ENCODE measurements at places on chromosomes 4 and X. TPM values are rescaled to one million over a fixed set of nuclear protein-coding genes. Genes with fewer than 3 reads are reported as not detected.
A peak's percentile ranks its signal among the peaks of the same experiment; 100 is the strongest.

Gene CXCL6
- total RNA-seq = 0.85 TPM

Gene MTCP1
- total RNA-seq = 12.6 TPM

DNA sequence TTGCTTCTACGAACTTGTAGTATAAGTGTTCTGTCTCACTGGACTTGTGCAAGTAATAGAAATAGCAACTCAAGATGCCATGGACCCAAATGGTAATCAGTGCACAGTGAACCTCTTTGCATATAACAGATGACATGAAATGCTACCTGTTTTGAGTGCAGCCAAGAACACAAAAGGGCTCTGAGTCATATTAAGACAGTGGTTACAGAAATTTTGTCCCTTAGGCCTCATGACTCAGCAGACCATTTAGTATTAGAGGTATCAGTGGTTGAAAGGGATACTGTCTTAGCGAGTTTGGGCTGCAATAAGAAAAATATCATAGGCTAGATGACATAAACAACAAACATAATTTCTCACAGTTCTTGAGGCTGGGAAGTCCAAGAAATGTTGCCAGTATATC, 502.9 kb upstream of the PCDH10 start:
- DNase-seq = no peak
- no peaks in the 10 kb centered on the region for H3K4me1 ChIP-seq
- no peak overlapping the region for H3K4me3 ChIP-seq
- no peak overlapping the region for H3K27ac ChIP-seq
- H3K36me3 ChIP-seq = no peaks in the 10 kb centered on the region
- H3K27me3 ChIP-seq = no peaks in the 10 kb centered on the region

Gene CITED1
- total RNA-seq = 0.52 TPM

DNA sequence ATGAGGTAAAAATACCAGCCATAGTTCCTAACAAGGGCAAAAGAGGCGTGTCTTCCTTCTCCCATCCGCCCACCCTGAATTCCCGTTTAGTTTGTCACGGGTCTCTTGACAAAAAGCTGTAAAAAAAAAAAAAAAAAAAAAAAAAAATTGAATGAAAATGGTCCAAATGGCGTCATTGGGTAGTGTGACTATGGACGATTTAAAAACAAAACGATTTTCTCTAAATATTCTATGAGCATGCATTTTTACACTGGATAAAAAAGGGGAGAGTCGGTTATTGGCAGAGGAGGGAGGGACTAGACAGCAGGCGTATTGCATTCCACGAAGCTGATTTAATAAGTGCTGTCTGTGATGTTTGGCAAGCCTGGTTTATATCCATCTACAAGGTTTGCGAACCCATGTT, at the start of gene FAM133A:
TSS of gene FAM133A (plus strand) at position 338 of the 403 bp plus-strand sequence. CDS start 35,214 bp downstream, outside the sequence.
- peak within 1 kb of the TSS; percentile 39 for H3K27ac ChIP-seq
- H3K27me3 ChIP-seq = no peaks in the 10 kb centered on the region
- DNase-seq = no peak
- no peaks in the 10 kb centered on the region for H3K4me1 ChIP-seq

Gene ZNF141
- total RNA-seq = 33.0 TPM

DNA sequence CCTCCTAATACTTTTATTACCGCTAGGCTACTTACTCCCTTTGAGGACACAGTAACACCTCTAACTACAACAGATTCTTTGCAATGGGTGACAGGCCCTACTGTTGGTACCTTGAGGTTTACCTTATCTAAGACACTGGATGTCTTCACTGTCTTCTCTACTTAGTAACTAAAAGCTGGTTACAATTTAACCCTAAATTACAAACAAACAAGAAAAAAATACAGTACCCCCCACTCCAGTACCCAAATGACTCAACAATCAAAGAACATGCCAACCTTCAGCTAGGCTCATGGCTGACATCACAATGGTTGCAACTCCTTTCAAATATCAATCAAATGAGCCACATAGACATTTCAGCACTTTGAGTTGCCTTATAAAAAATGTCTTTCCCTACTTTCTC, 198.0 kb downstream of the GUCY2F start:
- no peaks in the 10 kb centered on the region for H3K4me1 ChIP-seq
- DNase-seq = no peak
- no peaks in the 10 kb centered on the region for H3K36me3 ChIP-seq

DNA sequence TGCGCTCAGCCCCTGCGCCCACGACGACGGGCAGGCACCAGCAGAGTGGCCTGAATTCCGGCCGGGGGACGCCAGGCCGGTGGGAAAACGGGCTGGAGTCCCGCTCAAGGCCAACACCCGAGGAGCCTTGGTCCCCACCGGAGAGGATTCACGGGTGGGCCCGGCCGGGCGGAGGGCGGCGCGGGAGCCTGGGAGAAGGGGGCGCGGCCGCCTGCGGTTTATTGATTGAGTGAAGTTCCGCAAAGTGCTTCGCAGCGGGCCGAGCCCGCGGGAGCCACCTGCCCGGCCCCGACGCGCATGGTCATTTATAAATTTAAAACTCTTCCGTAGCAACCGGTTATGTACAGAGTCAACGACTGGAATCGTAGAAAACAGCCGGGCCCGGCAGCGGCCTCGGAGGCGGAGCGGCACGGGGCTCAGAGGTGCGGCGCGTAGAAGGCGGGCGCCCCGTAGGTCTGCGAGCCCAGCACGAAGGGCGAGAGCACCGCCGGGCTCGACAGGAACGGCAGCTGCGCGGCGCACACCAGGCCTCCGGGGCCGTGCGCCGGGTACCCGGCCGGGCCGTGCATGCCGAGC, 3.6 kb downstream of the NKX1-1 start:
- DNase-seq = no peak
- H3K27me3 ChIP-seq = peaks cover 65% of the 10 kb centered on the region
- H3K36me3 ChIP-seq = no peaks in the 10 kb centered on the region
- no peaks in the 10 kb centered on the region for H3K4me1 ChIP-seq
- no peak overlapping the region for H3K4me3 ChIP-seq
- H3K27ac ChIP-seq = no peak overlapping the region

DNA sequence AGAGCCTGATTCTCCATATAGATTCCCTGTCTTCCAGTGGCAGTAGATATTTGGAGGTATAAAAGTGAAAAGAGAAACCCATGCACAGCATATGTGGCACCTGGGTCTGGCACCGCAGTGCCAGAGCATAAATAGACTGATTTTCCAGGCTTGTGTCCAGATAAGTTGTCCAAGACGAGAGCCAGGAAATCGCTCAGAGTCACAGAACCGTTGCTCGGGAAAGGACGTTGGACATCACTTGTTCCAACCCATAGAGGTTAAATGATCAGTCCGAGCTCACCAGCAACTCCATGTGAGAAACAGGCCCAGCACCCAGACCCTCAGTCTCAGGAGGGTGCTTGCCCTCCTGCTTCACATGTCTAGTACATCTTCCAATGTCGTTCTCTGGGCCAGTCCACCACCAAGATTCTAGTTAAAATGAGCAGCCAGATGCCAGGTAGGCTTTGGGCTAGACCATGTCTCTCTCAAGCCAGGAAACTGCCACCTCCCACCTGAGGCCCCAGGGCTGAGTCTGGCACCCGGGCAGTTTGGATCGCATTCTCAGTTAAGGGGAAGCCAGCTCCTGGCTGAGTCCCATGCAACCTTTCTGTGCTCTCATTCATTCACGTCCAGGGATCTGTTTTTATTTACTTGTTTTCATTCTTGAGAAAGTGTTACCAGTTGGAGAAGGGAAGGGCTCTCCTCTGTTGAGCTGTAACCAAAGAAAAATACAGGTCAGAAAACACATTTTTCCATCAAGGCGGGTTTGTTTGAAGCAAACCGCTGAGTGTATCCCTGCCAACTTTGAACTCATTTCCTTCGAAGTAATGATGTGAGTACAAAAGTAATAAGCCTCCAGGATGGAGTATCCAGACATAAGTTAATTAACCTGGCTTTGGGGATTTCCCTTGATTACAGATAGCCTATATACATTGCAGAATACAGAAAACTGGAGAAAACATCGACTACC, 91.7 kb downstream of the PHOX2B start:
- no peaks in the 10 kb centered on the region for H3K36me3 ChIP-seq
- no peaks in the 10 kb centered on the region for H3K27me3 ChIP-seq
- no peaks in the 10 kb centered on the region for H3K4me1 ChIP-seq
- H3K27ac ChIP-seq = no peak overlapping the region

- no peak overlapping the region for H3K4me3 ChIP-seq
- DNase-seq = no peak
- H3K27ac ChIP-seq = no peak overlapping the region
Measured at GRCh38 chr4:122842984-122843531, 16.4 kb downstream of the FGF2 start.

DNA sequence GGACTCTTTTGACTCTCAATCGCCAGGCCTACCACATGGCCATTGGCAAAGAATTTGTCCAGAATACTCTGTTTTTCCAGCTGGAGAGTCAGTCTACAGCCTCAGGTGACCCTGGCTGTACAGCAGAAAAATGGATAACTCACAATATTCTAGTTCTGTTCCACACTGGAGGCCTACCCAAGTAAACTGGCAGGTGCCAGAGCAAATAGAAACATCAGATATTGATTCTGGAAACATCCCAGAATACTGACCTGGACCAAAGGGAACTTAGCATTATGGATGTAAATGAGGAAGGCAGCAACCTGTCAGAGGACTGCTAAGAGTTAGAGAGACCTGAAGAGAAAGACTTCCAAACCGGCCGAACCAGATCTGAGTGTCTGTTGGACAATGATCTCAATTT, 147.9 kb upstream of the SMAD1 start:
- no peak overlapping the region for H3K27ac ChIP-seq
- no peaks in the 10 kb centered on the region for H3K36me3 ChIP-seq
- H3K4me3 ChIP-seq = no peak overlapping the region
- H3K4me1 ChIP-seq = no peaks in the 10 kb centered on the region
- no peak for DNase-seq

DNA sequence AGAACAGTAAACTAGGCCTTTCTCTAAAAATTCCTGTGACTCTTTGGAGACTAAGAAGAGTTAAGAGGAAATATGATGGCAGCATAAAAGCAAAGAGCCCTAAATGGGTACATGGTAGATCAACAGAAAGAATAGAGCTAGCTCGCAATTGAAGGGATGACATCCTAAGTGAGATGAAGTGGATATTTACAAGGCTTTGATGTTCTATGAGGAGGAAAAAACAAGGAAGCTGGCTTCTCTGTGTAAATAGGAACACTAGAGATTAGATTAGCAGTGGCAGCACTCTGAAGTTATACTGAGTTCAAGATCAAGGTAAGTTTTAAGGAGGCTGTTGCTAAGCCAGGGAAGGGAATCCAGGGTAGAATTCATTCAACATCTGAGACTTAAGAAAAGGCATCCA, 73.1 kb upstream of the MBNL3 start:
- H3K36me3 ChIP-seq = no peaks in the 10 kb centered on the region
- no peak overlapping the region for H3K27ac ChIP-seq
- no peak overlapping the region for H3K4me3 ChIP-seq
- H3K4me1 ChIP-seq = no peaks in the 10 kb centered on the region
- DNase-seq = no peak
- no peaks in the 10 kb centered on the region for H3K27me3 ChIP-seq

GRCh38 chrX:22912616-22913015, 87.1 kb upstream of the DDX53 start:
- H3K36me3 ChIP-seq = no peaks in the 10 kb centered on the region
- DNase-seq = no peak
- H3K27ac ChIP-seq = no peak overlapping the region
- no peaks in the 10 kb centered on the region for H3K4me1 ChIP-seq
- no peak overlapping the region for H3K4me3 ChIP-seq

DNA sequence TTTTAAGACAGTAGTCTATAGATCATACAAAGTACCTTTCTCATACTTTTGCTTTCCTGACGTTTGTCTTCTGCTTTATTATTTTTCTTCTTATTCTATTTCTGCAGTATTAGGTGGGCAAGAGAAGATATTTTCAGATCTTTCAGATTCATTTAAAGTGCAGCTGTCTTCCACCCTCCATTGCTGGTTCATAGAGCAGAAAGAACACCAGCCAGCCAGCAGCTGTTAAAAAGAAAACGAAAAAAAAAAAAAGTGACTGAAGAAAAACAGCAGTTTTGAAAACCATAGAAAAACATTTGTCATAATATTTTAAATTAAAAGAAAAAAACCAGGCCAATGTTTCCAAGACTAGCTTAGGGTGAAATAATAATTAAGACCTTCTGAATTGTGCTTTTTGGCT, 42.9 kb downstream of the SMAD1 start:
- H3K27me3 ChIP-seq = no peaks in the 10 kb centered on the region

Gene CT45A2
- not detected for total RNA-seq

DNA sequence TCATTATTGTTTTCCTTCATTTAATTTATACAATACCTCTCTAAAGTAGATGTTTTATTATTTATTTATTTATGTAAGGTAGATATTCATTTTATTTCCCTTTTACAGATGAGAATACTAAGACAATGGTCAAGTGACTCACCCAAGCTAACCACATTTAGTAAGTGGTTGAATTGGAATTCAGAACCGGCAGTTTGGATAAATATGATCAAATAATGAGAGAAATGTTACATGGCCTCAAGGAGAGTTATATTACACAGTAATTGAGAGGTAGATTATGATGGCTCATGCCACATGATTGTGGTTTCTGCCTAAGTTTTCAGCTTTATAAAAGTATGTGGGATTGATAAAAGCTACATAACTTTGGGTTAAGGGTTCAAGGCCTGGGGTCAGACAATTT, 239.4 kb upstream of the BOD1L1 start:
- no peak overlapping the region for H3K27ac ChIP-seq
- no peaks in the 10 kb centered on the region for H3K4me1 ChIP-seq
- no peaks in the 10 kb centered on the region for H3K27me3 ChIP-seq
- no peaks in the 10 kb centered on the region for H3K36me3 ChIP-seq
- no peak overlapping the region for H3K4me3 ChIP-seq

DNA sequence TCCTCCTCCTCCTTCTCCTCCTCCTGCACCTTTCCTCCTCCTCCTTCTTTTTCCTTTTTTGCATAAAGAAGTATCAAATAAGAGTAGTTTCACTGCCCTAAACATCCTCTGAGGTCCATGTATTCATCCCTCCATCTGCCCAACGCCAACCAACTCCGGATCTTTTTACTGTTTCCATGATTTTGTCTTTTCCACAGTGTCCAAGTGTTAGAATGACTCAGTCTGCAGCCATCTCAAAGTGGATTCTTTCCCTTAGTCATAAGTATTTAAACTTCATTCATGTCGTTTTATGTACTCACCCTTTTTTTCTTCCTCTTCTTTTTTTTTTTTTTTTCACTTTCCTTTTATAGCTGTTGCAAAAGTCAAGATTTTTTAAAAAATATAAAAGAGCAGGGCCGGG, 12.9 kb downstream of the CSF2RA start:
- DNase-seq = no peak
- H3K27ac ChIP-seq = no peak overlapping the region
- H3K36me3 ChIP-seq = no peaks in the 10 kb centered on the region

DNA sequence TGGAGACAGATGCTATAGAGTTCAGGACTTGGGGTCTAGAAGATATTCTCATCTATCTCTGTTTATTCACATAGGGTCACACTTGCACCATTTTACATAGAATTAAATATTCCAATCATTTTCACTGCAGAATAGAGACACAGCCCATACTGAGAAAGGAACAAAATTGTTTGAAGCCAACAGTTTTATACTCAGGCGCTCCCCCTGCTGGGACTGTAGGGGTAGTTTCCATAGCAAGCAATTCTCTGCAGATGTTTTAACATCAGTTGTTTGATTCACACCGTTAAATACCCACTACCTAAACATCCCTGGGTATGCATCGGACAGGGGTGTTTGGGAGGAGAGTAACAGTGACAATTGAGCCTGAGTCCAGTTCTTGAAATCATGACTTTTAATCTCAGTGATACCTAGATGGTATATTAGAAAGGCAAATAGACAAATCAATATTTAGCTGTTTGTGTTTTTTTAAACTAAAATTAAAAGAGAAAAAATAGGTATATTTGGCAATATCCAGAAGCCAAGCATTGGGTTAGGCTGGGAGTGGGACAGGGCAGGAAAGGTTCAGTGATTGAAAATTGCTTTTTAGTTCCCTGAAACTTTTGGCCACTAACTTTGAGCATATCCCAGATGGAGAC, 33.8 kb downstream of the LONRF3 start:
- no peaks in the 10 kb centered on the region for H3K36me3 ChIP-seq
- no peak overlapping the region for H3K27ac ChIP-seq
